NCI-H510A treated with DMSO at 0.1 percent for 48 hours (cell line): ENCODE measurements at places on chromosomes 3 and 15.

GRCh38 chr3:197936819-197937384 is 13.1 kb upstream of the RPL35A start:
- no peak for DNase-seq

DNA sequence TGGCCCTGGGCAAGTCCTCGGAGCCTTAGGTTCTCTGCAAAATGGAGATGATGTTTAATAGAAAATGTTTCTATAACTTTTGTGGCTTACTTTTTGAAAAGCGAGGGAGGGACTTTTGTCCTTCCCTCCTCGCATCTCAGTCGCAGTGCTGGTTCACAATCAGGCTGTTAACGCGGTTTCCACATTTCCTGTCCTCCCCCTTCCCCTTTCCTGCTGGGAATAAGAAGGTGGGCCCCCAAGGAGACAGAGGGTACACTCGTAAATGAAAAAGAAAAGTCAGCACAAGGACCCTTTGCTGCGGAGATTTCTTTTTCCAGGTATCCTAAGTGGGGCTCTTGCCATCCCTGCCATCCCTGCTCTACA is 29.5 kb downstream of the ARHGAP31 start:
- DNase-seq: no peak

- no peak for DNase-seq
Observed at GRCh38 chr3:135982922-135983581, 17.5 kb downstream of the PPP2R3A start.

DNA sequence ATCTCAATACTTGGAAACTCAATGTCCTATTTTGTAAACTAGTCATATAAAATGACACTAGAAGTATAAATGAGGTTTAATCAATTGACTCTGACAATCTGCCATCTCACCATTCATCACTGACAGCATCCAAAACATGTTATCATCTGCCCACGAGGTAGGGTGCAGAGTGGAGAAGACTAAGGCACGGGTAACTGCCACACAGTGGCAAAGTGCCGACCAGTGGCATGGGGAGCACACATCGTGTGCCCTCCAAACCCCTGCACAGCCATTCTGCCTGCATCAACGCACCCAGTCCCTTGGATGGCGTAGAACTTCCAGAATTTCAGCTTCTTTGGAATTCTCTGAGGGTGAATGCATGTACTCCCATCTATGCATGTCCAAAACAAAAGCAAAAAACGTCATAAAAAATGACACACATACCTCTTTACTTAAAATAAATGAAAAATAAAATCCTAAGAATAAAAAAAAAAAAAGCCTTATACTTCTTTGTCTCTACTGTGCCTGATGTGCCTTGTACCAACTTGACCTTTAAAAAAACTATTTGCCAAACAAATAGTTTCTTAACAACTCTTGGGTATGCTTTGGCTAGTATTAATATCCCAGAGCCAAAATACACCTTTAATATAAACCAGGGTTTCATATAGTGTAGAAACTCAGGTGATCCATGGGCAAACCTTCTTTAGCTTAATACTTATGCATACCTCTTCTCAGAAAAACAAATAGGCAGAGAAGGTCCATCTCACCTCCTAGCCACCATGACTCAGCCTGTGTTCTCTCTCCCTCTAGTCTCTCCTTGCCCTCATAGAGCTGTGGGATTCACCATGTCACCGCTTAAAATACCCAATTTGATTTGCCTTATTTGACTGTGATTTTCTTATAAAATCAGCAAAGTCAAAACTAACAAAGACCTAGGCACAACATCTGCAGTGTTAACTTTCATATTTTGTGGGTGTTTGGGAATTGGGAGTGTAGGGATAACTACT is 12.7 kb downstream of the CPOX start:
- DNase-seq: no peak

DNA sequence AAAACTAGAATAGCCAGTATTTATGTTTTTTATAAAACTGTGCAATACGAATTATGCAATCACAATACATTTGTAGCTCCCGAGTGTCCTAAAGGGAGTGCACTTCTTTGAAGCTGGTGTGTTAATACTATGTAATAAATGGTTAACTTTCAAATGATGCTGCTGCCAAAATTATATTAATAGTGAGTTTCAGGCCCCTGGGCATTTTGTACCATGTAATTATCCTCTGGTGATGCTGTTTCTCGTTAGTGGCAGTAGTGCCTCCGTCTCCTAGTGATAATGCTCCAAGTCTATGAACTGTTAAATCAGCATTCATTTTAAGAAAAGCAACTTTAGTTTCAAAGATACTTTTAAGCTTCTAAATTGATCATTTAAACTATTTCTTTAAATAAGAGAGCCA is 132.7 kb upstream of the BHLHE40 start:
- no peak for DNase-seq

DNA sequence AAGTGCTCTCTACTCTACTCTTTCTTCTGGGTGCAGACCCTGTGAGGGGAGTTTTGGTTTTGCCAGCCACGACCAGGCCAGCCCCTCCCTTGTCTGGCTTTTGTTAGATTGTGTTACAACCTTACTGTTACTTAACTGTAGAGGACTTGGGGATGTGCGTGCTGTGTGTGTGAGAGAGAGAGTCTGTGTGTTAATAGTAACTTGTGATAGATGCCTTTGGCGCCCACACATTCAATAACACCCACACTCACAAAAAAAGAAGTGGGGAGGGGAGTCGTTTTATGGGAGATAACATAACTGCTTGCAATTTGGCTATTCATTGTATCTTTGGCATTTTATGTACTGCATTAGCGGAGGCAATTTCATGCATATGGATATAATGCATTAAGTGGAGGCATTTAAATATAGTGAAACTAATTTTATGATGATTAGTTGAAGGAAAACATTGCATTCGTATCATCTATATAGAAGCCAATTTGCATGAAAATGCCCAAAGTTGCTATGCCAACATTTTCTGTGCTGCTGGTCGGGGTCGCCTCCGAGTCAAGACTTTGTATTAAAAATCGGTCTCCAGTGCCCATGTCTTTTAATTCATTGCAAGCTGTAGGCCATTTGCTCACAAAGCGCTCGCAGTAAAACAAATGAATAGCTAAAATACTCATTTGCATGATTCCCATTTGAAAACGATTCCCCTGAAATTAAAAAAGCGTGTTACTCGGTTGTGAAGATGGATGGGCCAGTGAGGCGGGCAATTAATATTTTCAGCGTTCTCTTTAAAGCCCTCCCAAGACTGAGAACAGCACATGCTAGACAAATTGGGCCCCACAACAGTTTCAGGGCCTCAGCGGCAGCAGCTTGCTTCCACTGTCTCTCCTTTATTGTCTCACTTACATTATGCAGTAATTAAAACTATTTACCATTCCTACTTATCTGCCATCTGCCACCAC is 158.5 kb upstream of the SMAD3 start:
- DNase-seq: no peak

GRCh38 chr3:141681390-141681780 is 56.7 kb upstream of the RNF7 start:
- DNase-seq: no peak

- DNase-seq: no peak
Observed at GRCh38 chr3:114850898-114851297, 296.2 kb downstream of the ZBTB20 start.

- DNase-seq: peak; percentile 23
Observed at GRCh38 chr15:68154923-68155559, 50.1 kb downstream of the CALML4 start.

DNA sequence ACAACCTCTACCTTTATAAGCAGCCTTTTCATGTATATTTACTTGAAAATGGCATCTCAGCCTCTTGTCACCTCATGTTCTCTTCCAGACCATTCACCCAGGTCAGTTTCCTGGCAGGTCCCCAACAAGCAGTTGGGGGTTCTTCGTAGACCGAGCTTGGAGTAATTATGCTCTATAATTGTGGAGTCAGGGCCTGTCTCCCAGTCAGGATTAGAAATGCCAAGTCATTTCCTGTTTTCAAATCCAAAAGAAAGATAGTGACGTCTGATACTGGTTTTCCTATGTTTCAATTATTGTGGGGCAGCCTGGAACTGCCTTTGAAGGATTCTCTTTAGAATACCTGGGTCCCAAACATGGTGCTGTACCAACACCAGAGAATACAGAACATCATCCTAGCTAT is 430.6 kb downstream of the MECOM start:
- DNase-seq: no peak

DNA sequence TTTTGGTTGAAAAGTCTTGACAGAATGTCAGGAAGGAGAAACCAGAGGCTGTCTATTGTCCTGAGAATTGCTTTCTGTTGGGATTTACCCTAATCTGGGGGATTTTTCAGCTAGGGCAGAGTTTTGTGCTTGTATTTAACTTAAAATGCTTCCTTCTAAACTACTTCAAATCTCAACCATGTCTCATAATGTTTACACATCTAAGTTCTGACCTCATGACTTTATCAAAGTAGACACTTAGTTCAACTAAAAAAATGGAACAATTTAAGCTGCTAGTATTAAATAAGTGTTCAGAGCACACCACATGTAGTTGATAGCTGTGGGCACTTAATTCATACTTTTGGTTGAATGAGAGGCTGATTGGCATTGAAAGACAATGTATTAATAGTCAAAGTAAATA is 28.2 kb downstream of the CLDN1 start:
- no peak for DNase-seq

DNA sequence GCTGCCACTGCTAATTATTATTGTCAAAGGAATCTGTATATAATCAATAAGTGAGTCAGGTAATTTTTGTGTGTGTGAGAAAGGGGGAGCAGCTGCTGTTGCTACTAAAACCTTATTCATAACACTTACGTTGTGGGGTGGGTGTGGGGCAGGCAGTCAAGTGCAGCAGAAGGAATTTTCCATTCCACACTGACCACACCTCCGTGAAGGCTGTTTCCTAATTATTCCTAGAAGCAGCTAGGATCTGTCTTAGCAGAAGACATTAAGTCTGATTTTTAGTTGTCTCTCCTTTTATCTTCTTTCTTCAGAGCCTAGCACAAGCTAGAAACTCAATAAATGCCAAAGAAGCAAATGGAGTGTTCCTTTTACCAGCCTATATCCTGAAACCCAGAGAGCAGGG is 4.0 kb upstream of the U2SURP start:
- no peak for DNase-seq

GRCh38 chr3:190005343-190006113 is 115.2 kb downstream of the P3H2 start:
- no peak for DNase-seq

- peak; percentile 27 for DNase-seq
Observed at GRCh38 chr15:64681424-64682024, 93.9 kb downstream of the RBPMS2 start.

DNA sequence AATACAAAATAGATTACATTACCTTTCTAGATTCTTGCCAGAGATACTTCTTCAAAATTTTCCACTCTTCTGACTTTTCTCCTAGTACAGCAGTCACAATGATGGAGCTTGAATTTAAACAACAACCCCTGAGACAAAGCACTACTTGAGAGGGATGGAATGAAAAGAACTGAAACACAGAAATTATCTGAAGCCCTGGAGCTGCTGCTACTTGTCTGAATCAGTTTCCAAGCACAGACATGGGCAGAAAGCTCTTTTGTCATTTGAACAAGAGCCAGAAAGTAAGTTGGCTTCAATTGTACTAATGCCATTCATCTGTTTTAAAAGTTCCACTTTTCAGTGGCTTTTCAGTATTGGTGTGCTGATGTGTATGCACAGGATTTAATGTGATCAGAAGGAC is 718.5 kb upstream of the ARPP21 start:
- DNase-seq: no peak

DNA sequence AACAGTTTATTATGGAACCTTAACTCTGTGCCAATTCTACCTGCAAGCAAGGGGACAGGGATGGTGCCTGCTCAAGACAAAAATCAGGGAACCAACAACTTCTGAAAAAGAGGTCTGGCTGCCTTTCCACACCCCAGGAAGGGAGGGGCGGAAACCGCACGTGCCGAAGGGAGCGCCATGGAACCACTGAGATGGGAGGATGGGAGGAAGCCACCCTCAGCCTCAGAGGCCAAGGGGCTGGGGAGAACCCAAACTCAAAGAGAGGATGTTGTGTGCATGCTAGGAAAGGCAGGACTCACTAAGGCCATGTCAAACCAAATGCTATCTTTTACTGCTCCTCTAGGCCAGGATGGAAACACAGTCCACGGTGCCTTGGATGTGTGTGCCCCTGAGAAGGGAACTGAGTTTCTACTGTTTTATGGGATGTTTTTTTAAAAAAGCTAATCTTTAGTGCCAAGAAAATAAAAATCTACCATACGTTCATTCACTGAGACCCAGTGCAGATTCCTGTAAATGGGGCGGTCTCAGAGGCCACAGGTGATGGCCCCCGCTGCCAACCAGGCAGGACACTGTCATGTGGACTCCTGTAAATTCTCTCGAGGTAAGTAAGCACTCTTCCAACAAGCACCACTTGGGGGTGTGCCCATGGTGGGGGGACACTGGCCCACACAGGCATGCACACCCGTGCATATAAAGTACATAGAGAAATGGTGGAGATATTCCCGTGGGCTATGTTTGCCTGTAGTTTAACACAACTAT is 20.5 kb downstream of the SRPRB start:
- no peak for DNase-seq

DNA sequence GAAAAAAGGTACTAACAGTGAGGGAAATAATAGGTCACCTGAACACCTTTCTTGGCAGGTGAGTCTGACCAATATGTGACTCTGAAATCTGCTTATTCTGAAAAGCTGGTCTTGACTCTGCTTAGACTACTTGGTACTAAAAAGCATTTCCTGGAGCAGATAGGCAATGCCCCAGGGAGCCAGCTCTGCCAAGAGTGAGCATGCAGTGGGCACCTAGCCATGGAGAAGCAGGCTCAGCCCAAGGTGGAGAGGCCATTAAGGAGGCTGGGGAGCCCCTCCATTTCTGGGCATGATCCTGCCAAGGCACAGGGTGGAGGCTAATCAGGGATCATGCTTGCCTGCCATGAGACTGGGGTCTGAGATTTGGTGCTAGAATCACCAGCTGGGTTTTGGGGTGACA is 1.6 kb upstream of the LTF start:
- DNase-seq: no peak

DNA sequence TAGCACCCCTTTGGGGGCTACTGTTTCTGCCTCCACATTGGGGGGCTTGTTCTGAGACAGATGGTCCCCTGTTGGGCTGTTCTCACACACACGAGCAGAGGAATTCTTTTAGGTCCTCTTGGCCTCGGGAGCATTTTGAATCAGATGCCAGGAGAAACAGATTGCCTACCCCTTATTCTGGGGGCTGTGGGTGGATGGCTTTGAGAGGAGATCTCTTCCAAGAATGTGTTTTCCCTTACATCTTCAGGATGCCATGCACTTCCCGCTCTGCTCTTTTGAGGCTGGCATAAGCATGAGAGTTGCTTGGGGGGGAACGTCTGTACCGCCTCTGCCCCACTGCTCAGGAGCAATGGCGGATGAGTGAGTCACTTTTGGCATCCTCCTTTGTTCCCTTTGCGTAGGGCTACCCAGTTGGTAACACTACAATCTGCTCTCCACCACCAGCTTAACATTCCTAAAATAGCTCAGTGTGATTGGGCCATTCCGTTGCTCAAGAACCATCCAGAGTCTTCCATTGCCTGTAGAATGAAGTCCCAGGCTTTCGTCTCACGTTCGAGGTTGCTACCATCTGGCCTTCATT is 154.4 kb downstream of the RPLP1 start:
- DNase-seq: no peak

GRCh38 chr3:188830893-188831292 is 340.9 kb upstream of the TPRG1 start:
- no peak for DNase-seq
